ENCODE measurements at places on chromosomes 12 and 14.

GRCh38 chr14:43410631-43411030, 1096.5 kb downstream of the FSCB start:
- no peak for DNase-seq

DNA sequence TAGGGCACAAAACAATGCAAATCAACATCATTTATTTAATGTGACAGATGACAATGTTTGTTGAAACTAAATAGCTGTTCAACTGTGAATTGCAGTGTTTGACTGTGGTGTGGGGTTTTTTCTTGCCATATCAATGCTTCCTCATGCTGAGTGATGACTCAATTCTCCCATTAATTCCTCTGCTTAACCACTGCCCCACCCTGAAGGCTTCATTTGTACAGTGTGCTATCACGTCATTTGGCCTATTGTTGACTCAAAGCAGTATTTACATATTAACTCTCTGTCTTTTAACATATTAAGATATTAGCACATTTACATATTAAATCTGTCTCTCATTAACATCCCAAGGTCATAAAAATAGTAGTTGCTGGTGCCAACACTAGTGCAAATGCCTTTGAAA, 164.8 kb upstream of the NRXN3 start:
- no peak for DNase-seq

GRCh38 chr12:123058481-123058880, 78.0 kb downstream of the ARL6IP4 start:
- DNase-seq = no peak

GRCh38 chr12:45828402-45828801, 98.9 kb downstream of the ARID2 start:
- DNase-seq = no peak

GRCh38 chr14:29724991-29725390, 202.7 kb downstream of the PRKD1 start:
- no peak for DNase-seq

GRCh38 chr14:74198441-74199234, 40.6 kb upstream of the VSX2 start:
- DNase-seq = no peak

GRCh38 chr14:99686557-99687283, 2.6 kb downstream of the CYP46A1 start:
- DNase-seq = no peak

- no peak for DNase-seq
These were observed 250.4 kb downstream of the ALX1 start for GRCh38 chr12:85530456-85530855.

- peak; percentile 62 for DNase-seq
These were observed 21.0 kb downstream of the SLC25A29 start for GRCh38 chr14:100285021-100285912.

DNA sequence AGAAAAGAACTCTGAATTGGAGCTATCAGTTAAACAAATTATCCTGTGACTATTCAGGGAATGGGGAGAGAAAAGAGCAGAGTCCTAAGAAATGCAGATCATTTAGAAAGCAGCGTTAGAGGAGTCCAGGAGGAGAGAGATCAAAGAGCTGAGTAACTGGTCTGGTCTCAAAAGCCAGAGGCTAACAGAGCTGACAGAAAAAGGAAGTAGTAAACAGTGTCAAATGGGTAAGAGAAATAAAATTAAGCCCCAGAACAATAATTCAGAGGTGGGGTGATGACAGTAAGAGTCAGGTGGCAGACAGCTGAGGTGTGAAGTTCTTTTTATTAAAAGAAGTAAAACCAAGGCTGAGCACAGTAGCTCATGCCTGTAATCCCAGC, 19.3 kb downstream of the GXYLT1 start:
- no peak for DNase-seq

- peak; percentile 15 for DNase-seq
These were observed 323.3 kb upstream of the TMEM132C start for GRCh38 chr12:127943481-127944210.

- DNase-seq = peak; percentile 69
These were observed 20.0 kb downstream of the TMEM30B start for GRCh38 chr14:61260939-61261776.

GRCh38 chr14:28651148-28651547, 115.4 kb upstream of the FOXG1 start:
- peak; percentile 80 for DNase-seq

GRCh38 chr14:69643430-69644200, 32.2 kb downstream of the SUSD6 start:
- DNase-seq = peak; percentile 29

GRCh38 chr14:104561632-104562495, 17.7 kb upstream of the C14orf180 start:
- no peak for DNase-seq

GRCh38 chr12:131452444-131452860, 258.4 kb upstream of the SFSWAP start:
- DNase-seq = no peak

GRCh38 chr12:65189028-65189718, 19.8 kb downstream of the LEMD3 start:
- no peak for DNase-seq

DNA sequence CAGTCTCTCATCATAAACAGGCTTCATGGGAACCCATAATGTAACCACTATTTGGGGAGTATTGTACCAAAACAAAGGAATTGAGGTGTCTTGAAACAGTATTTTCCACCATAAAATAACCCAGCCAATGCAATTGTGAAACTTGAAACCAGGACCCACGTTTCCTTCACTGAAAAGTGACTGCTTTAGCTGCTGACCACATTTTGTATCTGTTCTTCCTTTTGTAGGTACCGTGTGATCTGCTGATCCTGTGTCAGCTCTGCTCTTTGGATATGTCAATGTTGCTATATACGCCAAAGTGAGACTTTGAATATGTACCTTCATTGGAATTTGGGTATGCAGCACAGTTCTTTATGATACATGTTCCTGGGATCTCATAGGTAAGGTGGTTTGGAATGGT, 95.1 kb upstream of the CNTN1 start:
- no peak for DNase-seq

- no peak for DNase-seq
These were observed 6.8 kb upstream of the DCD start for GRCh38 chr12:54654926-54655325.

GRCh38 chr12:104414581-104415341, 42.0 kb upstream of the CHST11 start:
- no peak for DNase-seq

DNA sequence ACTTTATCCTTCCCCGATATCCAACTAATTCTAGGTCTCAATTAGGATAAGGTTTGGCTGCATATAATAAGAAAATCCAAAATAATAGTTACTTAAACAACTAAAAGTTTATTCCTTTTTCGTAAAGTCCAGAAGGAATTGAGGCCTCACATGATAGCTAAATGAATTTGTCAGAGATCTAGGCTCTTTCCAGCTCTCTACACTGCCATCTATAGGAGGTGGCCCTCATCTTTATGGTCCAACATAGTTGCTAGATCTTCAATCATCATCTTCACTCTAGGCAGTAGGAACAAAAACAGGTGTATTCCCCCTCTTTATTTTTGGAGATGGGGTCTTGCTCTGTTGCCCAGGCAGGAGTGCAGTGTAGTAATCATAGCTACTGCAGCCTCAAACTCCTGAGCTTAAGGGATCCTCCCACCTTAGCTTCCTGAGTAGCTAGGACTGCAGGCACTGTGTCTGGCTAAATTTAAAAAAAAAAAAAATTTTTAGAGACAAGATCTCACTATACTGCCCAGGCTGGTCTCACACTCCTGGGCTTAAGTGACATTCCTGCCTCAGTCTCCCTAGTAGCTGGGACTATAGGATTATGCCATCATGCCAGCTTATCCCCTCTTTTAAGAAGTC, 46.5 kb upstream of the SAV1 start:
- peak; percentile 39 for DNase-seq

DNA sequence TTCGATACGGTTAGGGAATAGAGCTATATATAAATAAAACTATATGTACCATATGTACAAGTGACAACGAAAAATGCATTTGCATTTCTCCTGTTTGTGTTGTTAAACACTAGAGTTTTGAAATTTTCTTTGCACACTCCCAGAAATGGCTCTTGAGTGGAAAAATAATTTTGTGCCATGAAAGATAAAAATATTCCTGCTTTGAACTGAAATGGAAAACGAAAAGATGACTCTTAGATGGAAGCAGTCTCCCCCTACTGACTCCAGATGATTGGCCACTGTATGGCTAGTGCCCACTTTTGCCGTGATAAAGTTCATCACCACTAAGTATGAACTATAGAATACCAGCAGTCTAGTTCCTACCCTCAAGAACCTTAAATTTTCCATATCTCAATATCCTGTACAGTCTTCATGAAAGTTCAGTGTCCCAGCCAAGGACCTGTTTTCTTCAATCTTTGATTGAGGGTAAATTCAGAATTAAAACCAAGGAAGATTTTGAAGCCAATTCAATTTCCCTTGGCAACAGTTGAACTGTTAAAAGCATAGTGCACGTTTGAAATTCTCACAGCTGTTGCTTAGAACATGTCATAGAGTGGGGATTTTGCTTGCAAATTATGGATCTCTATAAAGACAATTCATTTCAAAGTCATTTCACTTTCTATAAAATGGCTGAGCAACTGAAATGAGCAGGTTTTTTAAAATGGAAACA, 1.6 kb upstream of the PPP2R5E start:
- no peak for DNase-seq

DNA sequence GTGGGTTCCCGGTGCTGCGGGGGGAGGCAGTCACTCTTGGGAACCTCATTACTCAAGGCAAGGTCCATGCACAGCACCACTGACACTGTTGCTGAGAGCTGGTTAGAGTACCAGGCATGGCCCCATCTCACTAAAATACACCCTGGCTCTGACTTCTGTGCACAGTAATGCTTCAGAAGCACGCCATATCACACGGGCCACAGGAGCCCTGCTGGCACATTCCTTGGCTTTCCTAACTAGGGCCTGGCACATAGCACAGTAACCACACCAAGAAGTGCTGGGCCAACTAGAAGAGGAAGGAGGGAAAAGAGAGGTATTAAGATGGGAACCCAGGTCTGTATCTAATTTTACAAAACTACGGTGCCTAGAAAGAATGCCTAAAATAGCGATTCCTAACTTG, 13.5 kb upstream of the RAB35 start:
- no peak for DNase-seq

- no peak for DNase-seq
These were observed 434.7 kb downstream of the FUT8 start for GRCh38 chr14:65847075-65847847.

DNA sequence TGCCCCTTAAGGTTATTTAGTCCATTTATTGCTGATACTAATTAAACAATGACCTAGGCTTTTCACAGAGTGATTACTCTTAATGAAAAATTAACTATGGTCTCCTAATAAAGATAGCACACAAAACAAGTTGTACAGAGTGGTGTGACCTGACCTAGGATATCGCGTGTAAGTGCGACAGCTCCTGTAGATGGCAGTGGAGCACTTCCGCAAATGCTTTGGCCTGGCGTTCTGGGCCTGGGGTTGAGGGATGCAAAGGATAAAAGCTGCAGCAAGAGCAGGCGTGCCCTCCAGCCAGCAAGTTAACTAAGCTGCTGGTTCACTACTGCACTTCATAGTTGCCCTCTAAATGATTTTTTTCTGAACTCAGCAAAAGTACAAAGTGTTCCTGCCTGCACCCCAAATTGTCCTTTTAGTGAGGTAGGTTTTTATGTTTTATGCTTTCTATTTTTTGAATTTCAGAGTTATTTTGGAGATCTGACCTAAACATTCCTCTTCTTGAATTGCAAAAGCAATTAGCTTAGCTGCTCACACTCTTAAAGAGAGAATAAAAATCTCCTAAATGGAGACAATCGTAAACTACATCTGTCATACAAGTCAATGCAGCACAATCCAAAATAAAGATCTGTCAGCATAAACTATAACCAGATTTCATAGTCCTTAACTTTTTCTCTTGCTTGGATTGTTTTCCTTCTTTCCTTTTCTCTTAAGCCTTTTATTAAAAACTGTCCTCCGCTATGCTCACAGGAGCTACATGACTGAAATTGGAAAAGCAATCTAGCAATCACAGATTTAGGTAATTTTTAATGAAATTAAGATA, 379.6 kb downstream of the LRIG3 start:
- DNase-seq = peak; percentile 88

DNA sequence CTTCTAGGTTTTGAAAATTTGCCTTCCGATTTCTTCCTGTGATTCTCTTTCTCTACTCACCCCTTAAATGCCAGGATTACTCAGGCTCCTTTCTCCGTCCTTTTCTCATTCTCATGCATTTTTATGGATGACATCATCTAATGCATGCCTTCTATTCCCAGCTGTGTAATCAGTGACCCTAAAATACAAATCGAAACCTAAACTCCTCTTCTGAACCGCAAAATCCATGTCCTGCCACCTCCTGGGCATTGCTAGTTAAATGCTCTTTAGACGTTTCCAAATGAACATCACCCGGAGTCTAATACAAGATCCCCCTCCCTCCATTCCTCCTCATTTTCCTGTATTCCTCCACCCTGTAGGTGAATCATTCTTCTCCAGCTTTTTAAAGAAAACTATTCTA, 1703.1 kb upstream of the FLRT2 start:
- peak; percentile 57 for DNase-seq

DNA sequence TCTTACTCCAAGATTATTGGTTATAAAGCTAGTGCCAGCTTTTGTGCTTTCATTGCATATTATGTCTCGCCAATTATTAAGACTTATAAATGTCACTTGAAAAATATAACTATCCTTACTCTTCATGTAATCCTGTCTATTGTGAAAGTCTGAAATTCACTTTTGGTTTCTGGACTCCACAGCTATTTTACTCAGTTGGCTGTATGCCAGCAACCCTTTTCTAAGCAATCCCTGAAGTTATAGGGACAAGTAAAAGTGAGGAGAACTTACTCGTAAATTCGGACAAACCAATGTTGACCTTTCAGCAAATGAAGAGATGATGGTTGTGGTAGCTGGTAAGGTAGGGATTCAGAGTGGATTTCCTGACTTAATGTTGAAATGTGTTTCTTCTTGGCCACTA, 196.3 kb downstream of the NPAS3 start:
- DNase-seq = no peak

Data from fibroblast of skin of abdomen (primary cell).